ENCODE measurements at places on chromosomes 11 and 22.

DNA sequence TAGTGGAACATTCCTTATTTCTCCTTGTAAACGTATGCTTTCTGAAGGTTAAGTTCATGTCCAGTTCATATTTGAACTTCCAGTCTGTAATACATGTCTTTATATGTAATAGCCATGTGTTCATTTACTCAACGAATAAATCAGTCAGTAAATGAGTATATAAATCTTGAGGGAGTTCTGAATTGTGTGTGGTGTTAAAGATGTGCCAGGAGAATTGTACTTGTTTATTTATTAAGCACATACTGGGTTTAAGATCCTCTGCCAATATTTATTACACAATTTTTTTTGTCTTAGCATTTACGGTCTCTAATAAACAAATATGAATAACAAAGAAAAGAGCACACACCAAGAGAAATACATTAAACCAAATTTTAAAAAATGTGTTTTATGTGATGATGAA is 26.5 kb upstream of the CLMP start:
- DNase-seq, result no peak

DNA sequence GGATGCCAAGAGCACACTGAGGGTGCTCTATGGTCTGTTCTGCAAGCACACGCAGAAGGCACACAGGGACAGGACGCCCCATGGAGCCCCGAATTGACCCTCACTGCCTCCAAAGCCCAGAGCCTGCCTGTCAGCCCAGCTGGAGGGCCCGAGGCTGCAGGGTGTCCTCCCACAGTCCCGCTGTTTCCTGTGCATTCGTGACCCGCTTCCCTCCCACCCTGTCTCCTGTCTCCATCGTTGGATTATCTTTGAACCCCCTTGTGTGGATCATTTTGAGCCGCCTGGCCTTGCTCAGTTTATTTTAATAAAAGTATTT is 25.6 kb downstream of the PARVG start:
- DNase-seq, result no peak

GRCh38 chr11:95512682-95513081 is 276.9 kb downstream of the FAM76B start:
- no peak for DNase-seq

DNA sequence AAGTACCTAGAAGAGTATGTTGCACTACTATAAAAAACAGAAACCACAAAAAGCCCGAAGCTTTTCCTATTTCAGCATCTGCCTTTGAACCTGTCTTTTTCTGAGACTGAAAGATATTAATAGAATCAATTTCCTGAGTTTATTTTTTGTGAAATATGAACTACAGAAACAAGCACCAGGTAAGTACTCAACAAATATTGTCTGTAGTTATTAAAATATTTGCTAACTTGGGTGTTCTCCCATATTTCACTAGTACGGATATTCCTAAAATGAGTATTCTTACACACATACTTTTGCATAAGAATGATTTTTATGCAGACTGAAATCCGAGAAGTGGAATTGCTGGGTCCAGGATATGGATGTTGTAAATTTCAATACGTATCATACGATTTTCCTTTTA is 188.0 kb downstream of the OR4C45 start:
- DNase-seq, result no peak

DNA sequence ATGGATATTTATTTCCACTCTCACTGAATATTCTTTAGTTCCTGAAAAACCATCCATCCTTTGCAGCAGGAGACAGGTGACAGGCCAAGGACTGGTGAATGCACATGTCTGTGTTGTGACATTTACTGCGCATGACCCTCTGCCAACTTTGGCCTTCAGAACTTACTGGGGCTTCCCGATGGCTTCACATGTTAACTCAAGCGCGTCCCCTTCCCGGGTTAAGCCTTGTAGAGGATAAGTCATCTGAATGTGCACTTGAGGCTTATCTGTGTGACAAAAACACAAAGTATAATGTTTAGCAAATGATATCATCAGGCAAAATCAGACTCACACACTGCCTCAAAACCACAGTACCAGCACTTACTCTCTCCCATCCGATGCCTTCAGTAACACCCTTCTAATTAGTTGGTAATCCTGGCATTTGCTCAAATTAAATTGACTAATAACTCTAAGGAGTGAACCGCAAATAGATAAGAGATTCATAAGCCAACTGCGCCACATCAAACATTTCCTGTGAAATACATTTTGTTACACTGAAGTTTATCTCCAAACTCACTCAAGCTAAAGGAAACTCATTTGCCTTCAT is 286.4 kb downstream of the CADM1 start:
- DNase-seq, result no peak

DNA sequence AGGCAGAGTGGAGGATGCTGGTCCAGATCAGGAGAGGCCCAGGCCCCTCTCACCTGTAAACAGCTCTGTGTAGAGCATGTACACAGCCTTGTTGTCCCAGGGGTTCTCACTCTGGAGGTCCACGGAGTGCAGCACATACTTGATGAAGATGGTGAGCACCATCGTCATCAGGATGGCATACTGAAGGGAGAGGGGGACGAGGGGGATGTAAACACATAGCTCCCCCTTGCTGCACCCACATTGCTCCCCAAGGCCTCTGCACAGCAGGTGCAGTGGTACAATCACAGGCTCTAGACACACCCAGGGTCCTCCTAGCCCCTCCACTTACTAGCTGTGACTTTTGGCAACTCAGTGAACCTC is 2.9 kb downstream of the SYVN1 start:
- DNase-seq, result no peak

GRCh38 chr11:130428316-130429119 is at the start of gene ADAMTS8:
Gene ADAMTS8 (minus strand): TSS chr11:130428609. CDS start chr11:130428286, 323 bp downstream.
- no peak for DNase-seq
